ENCODE measurements at places on chromosomes 2 and 18. TPM values are rescaled to one million over a fixed set of nuclear protein-coding genes. Genes with fewer than 3 reads are reported as not detected.
A peak's percentile ranks its signal among the peaks of the same experiment; 100 is the strongest.

OSR1 gene
- 0.32 TPM for total RNA-seq

SLC19A3 gene
- total RNA-seq: not detected

GRCh38 chr2:140841141-140841540 is 1289.7 kb downstream of the LRP1B start:
- no peak overlapping the region for H3K27ac ChIP-seq
- H3K4me1 ChIP-seq: no peaks in the 10 kb centered on the region
- no peaks in the 10 kb centered on the region for H3K36me3 ChIP-seq
- no peak for DNase-seq

GALNT13 gene
- total RNA-seq: not detected

DNA sequence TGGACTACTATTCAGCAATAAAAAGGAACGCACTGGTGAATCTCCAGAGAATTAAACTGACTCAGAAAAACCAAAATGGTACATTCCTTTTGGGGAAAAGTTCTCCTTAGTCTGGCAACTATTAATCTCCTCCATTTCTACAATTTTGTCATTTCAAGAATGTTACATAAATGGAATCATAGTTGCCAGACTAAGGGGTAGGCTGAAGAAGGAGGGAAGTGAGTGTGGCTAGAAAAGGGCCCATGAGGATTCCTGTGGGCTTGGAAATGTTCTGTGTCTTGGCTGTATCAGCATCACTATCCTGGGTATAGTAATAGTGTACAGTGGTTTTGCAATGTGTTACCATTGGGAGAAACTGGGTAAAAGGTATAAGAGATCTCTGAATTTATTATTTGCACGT is 72.4 kb downstream of the ZAP70 start:
- H3K4me3 ChIP-seq: no peak overlapping the region
- no peaks in the 10 kb centered on the region for H3K27me3 ChIP-seq

GRCh38 chr2:187547353-187547979 is 6.8 kb downstream of the TFPI start:
- no peak overlapping the region for H3K27ac ChIP-seq
- H3K27me3 ChIP-seq: no peaks in the 10 kb centered on the region
- H3K36me3 ChIP-seq: no peaks in the 10 kb centered on the region
- H3K4me3 ChIP-seq: no peak overlapping the region
- DNase-seq: no peak

C1GALT1C1L gene
- not detected for total RNA-seq

GRCh38 chr18:48186131-48186766 is 222.9 kb downstream of the ZBTB7C start:
- H3K4me3 ChIP-seq: no peak overlapping the region
- peak overlapping the region; percentile 36 for H3K27ac ChIP-seq
- no peak for DNase-seq

DNA sequence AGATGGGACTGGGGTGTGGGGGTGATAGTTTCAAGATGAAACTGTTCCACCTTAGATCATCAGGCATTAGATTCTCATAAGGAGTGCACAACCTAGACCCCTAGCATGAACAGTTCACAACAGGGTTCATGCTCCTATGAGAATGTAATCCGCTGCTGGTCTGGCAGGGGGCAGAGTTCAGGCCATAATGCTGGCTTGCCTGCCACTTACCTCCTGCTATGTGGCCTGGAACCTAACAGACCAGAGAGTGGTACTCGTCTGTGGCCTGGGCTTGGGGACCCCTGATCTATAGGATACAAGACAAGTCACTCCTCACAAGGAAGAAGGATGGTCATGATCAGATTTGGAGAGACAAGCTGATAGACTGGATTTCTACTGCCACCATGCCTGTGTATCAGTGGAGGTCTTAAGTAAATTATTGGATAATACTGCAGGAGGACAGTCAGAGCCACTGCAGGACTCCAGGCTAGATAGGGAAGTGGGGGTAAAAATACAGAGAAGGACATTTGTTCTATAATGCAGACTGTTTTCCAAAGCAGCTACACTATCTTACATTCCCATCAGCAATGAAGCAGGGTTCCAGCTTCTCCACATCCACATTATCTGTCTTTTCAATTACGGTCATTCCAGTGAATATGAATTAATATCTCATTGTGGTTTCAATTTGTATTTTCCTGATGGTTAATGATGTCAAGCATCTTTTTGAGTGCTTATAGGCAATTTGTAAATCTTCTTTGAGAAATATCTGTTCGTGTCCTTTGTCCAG is 28.8 kb upstream of the APOB start:
- no peak overlapping the region for H3K27ac ChIP-seq
- H3K4me1 ChIP-seq: no peaks in the 10 kb centered on the region
- no peaks in the 10 kb centered on the region for H3K27me3 ChIP-seq
- no peak for DNase-seq
- no peak overlapping the region for H3K4me3 ChIP-seq
- no peaks in the 10 kb centered on the region for H3K36me3 ChIP-seq

GRCh38 chr2:230778350-230779063 is 65.9 kb downstream of the CAB39 start:
- H3K4me1 ChIP-seq: peaks cover 100% of the 10 kb centered on the region
- no peak overlapping the region for H3K27ac ChIP-seq
- peaks cover 6% of the 10 kb centered on the region for H3K36me3 ChIP-seq
- no peak overlapping the region for H3K4me3 ChIP-seq
- DNase-seq: no peak

- H3K36me3 ChIP-seq: no peaks in the 10 kb centered on the region
- H3K27ac ChIP-seq: no peak overlapping the region
- no peaks in the 10 kb centered on the region for H3K27me3 ChIP-seq
- peaks cover 39% of the 10 kb centered on the region for H3K4me1 ChIP-seq
- DNase-seq: no peak
- no peak overlapping the region for H3K4me3 ChIP-seq
These were observed 262.0 kb downstream of the TNS1 start for GRCh38 chr2:217740756-217741155.

DNA sequence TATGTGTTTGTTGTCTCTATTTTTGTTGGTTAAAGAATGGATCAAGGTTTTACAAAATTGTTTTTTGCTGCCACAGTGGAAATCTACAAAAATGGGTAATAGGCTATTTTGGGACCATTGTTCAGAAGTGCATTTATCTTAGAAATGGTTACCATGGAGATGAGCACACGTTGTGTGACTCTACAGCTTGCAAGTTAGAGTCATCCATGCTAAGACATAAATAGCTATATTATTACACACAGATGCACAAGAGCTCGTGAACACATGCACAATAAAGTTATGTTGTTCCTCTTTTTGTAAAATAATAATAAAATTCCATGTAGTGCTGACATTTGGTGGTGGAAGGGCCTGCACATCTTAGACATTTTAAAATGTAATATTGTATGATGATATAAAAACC is 15.5 kb upstream of the DUSP19 start:
- H3K4me3 ChIP-seq: no peak overlapping the region
- H3K36me3 ChIP-seq: no peaks in the 10 kb centered on the region
- DNase-seq: no peak
- H3K27me3 ChIP-seq: no peaks in the 10 kb centered on the region
- H3K27ac ChIP-seq: no peak overlapping the region

GRCh38 chr18:55442561-55442960 is 145.4 kb downstream of the TCF4 start:
- no peak overlapping the region for H3K27ac ChIP-seq
- peaks cover 3% of the 10 kb centered on the region for H3K4me1 ChIP-seq
- H3K27me3 ChIP-seq: no peaks in the 10 kb centered on the region

DNA sequence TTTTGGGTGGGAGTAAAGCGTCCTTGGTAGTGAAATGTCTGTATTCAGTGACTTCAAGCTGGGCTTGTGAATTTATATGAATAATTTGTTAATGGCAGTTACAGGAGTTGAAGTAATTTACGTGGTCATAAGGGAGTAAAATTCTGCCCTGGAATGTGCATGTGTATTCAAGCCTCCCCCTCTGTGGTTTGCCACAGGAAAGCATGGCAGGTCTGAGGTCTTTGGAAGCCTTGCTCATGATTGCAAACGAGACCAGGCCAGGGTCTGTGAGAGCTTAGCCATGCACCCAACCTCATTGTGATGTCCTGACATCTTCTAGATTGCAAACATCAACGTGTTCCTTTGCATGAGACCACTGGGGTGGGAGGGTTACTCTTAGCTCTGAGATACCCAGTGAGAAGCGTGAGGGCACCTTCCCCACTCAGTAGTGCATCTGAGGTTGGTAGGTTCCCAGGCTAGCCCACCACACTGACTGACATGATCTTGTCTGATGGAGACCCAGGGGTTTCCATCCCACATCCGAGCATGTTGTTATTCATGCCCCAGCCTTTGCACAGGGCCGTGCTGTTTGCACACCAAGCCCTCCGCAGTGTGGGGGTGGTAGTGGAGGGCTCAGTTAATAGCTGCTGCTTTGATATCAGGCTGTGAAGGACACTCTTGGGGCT is 216.5 kb downstream of the KLHL29 start:
- peak; percentile 52 for DNase-seq
- H3K27me3 ChIP-seq: no peaks in the 10 kb centered on the region
- no peak overlapping the region for H3K27ac ChIP-seq
- no peaks in the 10 kb centered on the region for H3K4me1 ChIP-seq

MC5R gene
- not detected for total RNA-seq

GRCh38 chr2:178221556-178221955 is 27.2 kb downstream of the OSBPL6 start:
- no peaks in the 10 kb centered on the region for H3K36me3 ChIP-seq
- no peak overlapping the region for H3K27ac ChIP-seq
- no peaks in the 10 kb centered on the region for H3K4me1 ChIP-seq
- peaks cover 18% of the 10 kb centered on the region for H3K27me3 ChIP-seq

DNA sequence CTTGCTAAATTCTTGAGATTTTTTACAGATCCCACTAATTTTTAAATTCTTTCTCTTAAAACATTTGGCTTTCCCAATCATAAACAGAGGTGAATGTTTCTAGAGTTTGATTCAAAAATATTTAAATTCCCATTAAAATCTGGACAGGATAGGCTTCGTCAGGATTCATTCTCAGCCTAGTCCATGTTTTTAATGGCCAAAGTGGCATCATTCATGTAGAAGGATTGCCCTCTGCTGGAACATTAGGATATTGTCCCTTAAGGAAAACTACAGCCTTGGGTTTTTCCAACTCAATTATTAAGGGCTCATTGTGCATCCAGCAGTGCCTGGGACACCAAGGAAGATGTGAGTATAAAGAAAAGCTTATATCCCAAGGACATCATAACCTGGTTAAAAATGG is 71.7 kb downstream of the TPGS2 start:
- H3K4me1 ChIP-seq: no peaks in the 10 kb centered on the region
- no peak overlapping the region for H3K4me3 ChIP-seq
- H3K27me3 ChIP-seq: no peaks in the 10 kb centered on the region
- DNase-seq: no peak

GRCh38 chr2:60552078-60552850 is 1.2 kb downstream of the BCL11A start:
- H3K4me1 ChIP-seq: peaks cover 98% of the 10 kb centered on the region
- peaks cover 19% of the 10 kb centered on the region for H3K27me3 ChIP-seq
- H3K4me3 ChIP-seq: peak overlapping the region; percentile 83
- DNase-seq: peak; percentile 88
- peak overlapping the region; percentile 86 for H3K27ac ChIP-seq

DNA sequence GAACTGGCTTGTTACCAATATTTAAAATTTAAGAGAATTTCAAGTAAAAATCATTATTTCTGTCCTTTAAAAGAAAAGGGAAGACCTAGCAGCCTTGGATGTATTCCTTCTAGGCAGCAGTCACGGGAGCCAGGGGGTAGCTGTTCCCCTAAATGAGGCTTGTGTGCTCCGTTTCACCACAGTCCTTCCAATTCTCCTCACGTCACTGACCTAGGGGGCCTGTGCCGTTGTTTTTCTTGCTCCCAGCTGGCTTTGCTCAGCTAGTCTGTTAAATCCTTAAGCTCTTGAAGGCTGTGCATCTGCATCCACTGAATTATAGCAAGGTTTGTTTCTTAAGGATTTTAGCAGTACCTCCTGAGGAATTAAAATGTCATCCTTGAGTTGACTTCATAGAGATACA is 9.9 kb downstream of the KLHL23 start:
- no peak overlapping the region for H3K27ac ChIP-seq
- no peaks in the 10 kb centered on the region for H3K36me3 ChIP-seq
- H3K4me1 ChIP-seq: no peaks in the 10 kb centered on the region
- H3K27me3 ChIP-seq: no peaks in the 10 kb centered on the region
- no peak overlapping the region for H3K4me3 ChIP-seq

- no peaks in the 10 kb centered on the region for H3K36me3 ChIP-seq
- no peaks in the 10 kb centered on the region for H3K27me3 ChIP-seq
- no peak overlapping the region for H3K27ac ChIP-seq
- H3K4me1 ChIP-seq: no peaks in the 10 kb centered on the region
- no peak overlapping the region for H3K4me3 ChIP-seq
These were observed 663.7 kb upstream of the LRATD1 start for GRCh38 chr2:13968811-13969210.

DNA sequence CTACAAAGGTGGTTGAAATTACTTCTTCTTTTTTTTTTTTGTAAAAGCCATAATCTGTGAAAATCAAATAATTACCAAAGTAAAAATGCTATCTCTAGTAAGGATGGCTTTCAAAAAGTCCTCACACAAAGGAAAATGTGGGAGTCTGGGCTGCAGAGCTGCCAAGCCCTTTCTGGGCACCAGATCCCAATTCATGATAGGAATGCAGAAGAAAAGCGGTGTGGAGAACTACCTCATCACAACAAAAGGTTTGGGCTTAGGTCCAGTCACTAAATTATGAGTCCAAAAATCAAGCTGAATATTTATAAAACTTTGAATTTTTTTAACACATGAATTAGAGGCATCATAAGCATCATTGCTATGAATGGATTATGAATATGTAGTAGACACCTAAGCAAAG is 30.8 kb upstream of the EPHA4 start:
- no peaks in the 10 kb centered on the region for H3K27me3 ChIP-seq
- no peak for DNase-seq
- H3K27ac ChIP-seq: no peak overlapping the region

FAM228B gene
- 25.0 TPM for total RNA-seq

GRCh38 chr2:203798296-203799087 is 69.1 kb upstream of the CTLA4 start:
- peak overlapping the region; percentile 51 for H3K27ac ChIP-seq
- no peaks in the 10 kb centered on the region for H3K27me3 ChIP-seq
- no peaks in the 10 kb centered on the region for H3K36me3 ChIP-seq
- no peaks in the 10 kb centered on the region for H3K4me1 ChIP-seq
- no peak for DNase-seq
- H3K4me3 ChIP-seq: no peak overlapping the region
